T-cell (primary cell): ENCODE measurements at places on chromosomes 3 and 15. TPM values are rescaled to one million over a fixed set of nuclear protein-coding genes. Genes with fewer than 3 reads are reported as not detected.

LRTM1 gene
- total RNA-seq, result not detected

TMEM44 gene
- total RNA-seq, result 2.7 TPM

FBLN2 gene
- 5.7 TPM for total RNA-seq

WDR5B gene
- total RNA-seq, result 5.8 TPM

DNA sequence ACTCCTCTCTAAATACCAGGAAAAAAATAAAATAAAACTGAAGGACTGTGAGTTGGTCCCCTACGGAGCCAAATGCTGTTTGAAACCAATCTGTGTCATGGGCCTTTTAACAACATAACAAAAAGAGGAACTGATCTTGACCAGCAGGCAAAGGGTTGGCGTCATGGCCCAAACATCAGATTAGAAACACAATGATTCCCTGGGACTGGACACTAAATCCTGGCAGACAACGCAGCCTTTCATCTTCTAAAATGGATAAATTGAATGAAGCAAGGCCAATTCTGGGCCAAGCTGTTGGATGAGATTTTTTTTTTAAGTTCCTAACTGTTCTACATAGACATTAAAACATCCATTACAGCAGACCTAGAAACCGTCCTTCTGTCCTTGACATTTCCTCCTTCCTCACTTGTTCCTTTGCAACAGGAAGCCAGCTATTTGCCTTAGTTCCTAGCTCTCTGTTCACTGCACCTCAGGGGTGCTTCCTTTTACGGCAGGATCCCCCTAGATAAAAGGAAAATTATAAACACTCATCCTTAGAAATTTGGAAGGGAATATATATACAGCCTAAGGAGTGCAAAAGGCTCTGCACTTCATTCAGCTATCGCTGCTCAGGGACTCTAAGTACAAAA, 21.6 kb upstream of the TAFA4 start:
- H3K4me1 ChIP-seq, result no peaks in the 10 kb centered on the region
- H3K27ac ChIP-seq, result no peak overlapping the region
- H3K27me3 ChIP-seq, result peaks cover 2% of the 10 kb centered on the region
- H3K4me3 ChIP-seq, result no peak overlapping the region
- DNase-seq, result no peak

DNA sequence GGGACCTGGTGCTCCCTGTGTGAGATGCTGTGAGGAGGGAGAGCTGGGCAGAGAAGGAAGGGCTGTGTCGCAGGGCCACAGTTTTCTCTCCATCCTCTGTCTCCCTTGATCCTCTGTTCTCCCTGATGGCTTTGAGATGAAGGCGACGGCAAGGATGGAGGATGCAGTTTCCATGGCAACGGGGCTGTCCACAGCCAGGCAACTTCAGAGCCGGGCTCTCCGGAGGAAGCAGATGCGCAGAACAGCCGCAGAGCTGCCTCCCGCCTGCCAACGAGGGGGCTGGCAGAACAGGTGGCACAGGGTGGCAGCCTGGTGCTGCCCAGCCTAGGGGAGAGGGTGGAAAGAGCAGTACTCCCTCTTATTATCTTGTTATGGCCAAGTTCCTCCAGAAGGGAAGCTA, 9.9 kb upstream of the GRM2 start:
- no peak overlapping the region for H3K4me3 ChIP-seq
- H3K36me3 ChIP-seq, result peaks cover 81% of the 10 kb centered on the region
- no peak overlapping the region for H3K27ac ChIP-seq
- H3K27me3 ChIP-seq, result no peaks in the 10 kb centered on the region
- DNase-seq, result no peak

DNA sequence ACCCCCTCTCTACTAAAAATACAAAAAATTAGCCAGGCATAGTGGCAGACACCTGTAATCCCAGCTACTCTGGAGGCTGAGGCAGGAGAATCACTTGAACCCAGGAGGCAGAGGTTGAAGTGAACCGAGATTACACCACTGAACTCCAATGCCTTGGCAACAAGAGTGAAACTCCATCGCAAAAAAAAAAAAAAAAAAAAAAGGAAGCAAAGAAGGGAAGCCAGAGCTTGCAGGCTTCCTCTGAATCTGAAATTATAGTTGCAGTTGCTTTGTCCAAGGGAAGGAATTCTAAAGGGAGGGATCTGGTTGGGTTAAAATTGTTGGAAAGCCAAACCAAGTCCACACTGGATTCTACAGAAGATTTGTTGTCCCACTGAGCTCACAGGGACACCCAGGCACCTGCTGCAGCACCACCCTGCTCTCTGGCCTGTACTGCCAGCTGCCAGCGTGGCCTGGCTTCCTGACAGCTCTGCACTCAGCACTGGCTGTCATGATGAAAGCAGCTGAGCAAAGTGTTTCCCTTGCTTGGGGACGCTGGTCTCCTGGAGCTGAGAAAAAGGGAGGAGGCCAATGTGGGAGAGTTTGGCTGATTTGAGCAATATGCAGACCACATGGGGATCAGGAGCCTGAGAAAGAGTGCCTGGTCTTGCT, 88.8 kb upstream of the HES1 start:
- H3K36me3 ChIP-seq, result no peaks in the 10 kb centered on the region
- H3K27ac ChIP-seq, result no peak overlapping the region
- DNase-seq, result no peak
- peaks cover 7% of the 10 kb centered on the region for H3K27me3 ChIP-seq
- H3K4me1 ChIP-seq, result no peaks in the 10 kb centered on the region
- H3K4me3 ChIP-seq, result no peak overlapping the region

GRCh38 chr15:29849218-29849617, 26.9 kb upstream of the TJP1 start:
- H3K27ac ChIP-seq, result no peak overlapping the region
- H3K4me1 ChIP-seq, result no peaks in the 10 kb centered on the region
- H3K4me3 ChIP-seq, result no peak overlapping the region
- H3K36me3 ChIP-seq, result no peaks in the 10 kb centered on the region
- peaks cover 2% of the 10 kb centered on the region for H3K27me3 ChIP-seq
